ENCODE measurements at places on chromosomes 4 and X.

DNA sequence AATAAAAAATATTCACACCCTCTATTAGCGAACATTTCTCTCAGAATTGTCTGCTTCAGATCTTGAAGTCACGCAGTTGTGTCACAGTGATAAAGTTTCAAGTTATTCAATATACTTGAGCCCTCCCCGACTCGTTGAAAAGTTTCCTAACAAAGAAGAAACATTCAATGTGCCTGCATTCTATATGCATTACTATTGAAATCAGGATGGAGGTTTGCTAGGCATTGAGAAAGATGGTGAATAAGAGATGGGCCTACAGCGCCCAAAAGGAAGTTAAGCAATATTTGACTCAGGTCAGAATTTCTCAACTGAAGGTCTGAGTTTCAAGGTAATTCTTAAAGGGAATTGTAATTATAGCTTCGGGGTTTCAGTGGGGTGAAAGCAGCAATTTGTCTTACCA, 6.1 kb downstream of the TCEANC start:
- peak; percentile 15 for DNase-seq

GRCh38 chr4:16844816-16845586, 53.4 kb downstream of the LDB2 start:
- no peak for DNase-seq

DNA sequence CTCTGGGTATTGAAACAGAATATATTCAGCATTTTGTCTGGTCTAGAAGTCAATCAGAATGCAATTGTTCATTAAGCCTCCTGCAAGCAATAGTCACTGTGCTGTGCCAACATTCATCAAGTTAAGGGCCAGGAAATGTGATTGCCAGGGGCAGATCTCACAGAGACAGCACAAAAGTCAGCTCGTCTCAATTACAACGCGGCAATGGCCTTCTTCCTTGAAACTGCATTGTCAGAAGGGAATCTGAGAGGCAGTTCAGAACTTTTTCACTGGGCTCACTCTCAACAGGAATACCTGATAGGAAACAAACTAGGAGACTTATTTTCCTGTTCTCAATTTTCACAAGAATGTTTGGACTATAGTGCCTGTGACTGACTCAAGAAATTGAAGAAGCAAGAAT, 131.1 kb upstream of the NR3C2 start:
- DNase-seq: peak; percentile 4

DNA sequence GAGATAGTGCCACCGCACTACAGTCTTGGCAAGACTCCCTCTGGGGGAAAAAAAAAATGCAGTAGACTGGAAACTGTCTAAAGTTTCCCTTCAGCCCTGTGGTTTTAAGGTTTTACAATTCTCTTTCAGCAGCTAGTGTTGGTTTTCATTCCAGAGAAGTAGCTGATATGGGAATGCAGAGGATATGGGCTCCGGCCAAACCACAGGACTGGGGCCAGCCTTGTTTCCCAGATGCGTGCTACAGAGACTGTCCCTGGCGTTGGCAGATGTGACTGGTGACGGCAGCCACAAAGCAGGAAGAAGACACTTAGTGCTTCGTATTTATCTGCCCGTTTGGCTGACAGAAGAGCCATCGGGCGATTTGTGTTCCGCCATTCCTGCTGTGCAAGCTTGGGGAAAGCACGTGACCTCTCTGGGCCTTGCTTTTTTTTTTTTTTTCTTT, 43.2 kb downstream of the ZBTB49 start:
- peak; percentile 95 for DNase-seq

DNA sequence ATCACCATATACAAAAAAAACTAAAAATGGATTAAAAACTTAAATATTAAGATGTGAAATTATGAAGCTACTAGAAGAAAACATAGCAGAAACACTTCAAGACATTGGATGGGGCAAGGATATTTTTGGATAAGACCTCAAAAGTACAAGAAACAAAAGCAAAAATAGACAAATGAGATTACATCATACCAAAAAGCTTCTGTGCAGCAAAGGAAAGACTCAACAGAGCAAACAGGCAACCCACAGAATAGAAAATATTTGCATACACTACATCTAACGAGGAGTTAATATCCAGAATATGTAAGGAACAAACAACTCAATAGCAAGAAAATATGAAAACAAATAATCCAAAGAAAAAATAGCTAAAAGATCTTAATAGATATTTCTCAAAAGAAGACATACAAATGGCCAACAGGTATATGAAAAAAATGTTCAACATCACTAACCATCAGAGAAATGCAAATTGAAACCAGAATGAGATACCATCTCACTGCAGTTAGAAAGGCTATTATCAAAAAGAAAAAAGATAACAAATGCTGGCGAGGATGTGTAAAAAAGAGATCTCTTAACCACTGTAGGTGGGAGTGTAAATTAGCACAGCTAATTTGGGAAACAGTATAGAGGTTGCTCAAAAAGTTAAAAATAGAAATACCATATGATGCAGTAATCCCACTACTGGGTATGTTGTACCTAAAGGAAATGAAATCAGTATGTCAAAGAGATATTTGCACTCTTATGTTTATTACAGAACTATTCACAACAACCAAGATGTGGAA, 17.8 kb upstream of the LRCH2 start:
- no peak for DNase-seq

DNA sequence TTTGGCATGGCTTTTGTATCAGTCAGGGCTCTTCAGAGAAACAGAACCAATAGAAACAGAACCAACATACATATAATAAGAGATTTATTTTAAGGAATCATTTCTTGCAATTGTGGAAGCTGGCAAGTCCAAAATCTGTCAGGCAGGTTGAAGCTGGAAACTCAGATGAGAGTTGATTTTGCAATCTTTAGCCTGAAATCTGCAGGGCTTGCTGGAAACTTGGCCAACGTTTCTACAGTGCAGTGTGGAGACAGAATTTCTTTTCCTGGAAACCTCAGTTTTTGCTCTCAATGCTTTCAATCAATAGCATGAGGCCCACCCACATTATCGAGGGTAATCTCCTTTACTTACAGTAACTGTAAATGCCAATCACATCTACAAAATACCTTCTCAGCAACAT, 45.4 kb downstream of the COMMD8 start:
- DNase-seq: no peak

- no peak for DNase-seq
Measured at GRCh38 chr4:123821861-123822260, 425.3 kb downstream of the SPRY1 start.

GRCh38 chr4:61312526-61312925, 112.4 kb downstream of the ADGRL3 start:
- DNase-seq: no peak

Data from myocyte (in vitro differentiated cells).